ENCODE measurements at places on chromosomes 2 and 18.
A peak's percentile ranks its signal among the peaks of the same experiment; 100 is the strongest.

DNA sequence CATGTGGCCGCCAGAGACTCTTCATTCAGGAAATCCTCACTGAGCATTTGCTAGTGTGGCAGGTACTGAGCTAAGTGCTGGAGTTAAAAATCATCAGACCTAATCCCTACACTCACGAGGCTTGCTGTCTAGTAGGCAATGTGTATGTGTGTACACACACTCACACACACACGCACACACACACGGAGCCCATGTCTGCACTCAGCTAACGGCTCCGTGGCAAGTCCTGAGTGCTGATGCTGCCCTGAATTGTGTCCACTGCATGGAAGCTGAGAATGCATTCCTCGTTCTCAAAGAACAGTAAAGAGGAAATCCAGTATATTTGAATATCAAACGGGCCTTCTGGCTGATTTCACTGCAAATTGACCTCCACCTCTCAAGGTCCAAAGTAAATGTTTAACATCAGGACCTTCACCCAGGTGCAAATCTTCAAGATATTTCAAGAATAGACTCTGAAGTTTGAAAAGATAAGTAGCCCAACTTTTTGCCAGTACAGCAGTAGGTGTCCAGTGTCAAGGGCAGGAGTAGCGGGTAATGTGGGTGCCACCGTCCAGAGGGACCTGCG is 136.1 kb upstream of the TTC39C start:
- no peak for DNase-seq

DNA sequence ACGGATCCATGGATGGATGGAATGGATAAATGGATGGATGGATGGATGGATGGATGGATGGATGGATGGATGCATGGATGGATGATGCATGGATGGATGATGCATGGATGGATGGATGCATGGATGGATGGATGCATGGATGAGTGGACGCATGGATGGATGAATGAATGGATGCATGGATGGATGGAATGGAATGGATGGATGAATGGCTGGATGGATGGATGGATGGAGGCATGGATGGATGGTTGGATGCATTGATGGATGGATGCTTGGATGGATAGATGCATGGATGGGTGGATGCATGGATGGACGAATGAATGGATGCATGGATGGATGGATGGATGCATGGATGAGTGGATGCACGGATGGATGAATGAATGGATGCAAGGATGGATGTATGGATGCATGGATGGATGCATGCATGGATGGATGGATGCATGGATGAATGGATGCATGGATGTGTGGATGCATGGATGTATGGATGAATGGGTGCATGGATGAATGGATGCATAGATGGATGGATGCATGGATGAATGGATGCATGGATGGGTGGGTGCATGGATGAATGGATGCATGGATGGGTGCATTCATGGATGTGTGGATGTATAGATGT is 209.2 kb downstream of the ALPK2 start:
- no peak for DNase-seq

DNA sequence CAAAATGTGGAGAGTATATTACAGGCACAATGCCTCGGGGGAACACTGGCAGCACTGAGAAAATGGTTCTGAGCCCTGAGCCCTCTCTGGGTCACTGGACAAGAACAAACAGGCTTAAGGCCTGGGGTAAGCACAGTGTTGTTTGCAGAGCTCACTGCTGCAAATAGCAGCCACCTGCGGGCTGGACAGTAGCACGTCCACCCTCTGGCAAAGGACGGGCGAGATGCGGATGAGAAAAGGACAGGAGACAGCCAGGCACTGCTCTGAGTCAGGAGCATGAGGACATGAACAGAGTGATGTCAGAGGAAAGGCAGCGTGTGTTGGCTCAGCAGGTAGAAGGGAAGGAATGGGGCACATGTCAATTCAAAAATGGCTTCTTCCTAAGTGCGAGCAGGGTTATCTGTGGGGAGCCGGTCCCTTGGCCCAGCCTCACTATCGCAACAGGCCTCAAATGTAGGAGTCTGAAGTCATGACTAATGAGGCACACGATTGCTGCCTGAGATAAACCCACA is 25.9 kb upstream of the NEB start:
- DNase-seq: no peak

DNA sequence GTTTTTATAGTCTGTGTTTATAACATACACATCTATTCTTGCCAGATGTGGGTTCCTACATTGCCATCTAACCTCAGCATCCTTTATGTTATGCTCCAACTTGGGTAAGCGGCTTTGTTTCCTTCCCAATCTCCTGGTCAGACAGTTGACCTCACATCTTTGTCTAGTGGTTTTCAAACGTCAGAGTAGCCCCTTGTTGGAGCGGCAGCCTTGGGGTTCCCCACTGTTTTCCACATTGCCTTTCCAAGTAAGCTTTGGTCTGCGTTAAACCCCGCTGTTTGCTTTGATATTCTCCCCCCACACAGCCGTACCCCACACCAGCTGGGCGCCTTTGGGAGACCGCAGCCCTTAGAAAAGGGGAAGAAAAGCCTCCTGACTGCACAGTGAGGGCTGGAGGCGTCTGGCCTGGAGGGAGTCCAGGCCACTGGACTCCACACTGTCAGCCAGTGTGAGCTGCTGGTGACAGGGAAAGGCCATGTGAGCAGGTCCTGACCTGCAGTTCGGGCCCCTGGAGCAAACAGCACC is 83.3 kb downstream of the MALT1 start:
- no peak for DNase-seq

GRCh38 chr2:224869601-224870233 is 153.6 kb upstream of the CCDC195 start:
- DNase-seq: no peak

- DNase-seq: no peak
Observed at GRCh38 chr18:9905401-9905922, 8.4 kb upstream of the VAPA start.

GRCh38 chr2:95261602-95262001 is 12.6 kb upstream of the PROM2 start:
- no peak for DNase-seq

GRCh38 chr2:212928681-212929080 is 222.7 kb downstream of the IKZF2 start:
- DNase-seq: no peak

DNA sequence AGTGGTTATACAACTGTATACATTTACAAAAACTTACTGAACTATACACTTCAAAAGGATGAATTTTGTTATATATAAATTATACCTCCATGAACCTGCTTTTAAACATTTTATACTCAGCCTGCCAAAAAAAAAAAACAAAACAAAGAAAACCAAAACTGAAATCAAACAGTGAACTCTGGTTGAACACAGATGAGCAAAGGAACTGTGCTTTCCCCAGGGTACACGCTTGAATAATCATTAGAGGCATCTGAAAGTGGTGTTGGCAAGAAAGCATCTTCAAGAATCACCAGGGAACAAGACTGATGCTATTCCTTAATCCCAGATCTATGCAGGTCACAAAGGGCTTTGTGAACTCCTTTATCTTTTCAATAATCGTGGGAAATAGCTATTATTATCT is 77.0 kb upstream of the LYPD1 start:
- no peak for DNase-seq

DNA sequence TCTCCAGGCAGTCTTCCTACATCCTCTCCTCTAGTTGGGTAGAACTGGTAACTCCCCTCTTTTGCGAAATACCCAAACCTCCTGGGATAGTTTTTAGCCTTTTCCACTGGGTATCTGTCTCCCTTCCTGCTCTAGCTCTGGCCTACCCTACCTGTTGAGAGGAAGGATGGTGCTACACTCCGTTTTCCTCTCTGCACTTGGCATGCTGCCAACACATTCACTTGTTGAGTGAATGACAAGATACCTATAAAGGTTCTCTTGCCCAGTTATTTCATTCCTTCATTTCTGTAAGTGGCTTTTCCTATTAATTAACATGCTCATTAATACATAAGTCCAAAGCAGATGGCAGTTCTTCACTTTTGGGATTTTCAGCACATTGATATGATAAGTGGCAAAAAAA is 293.8 kb downstream of the CNTNAP5 start:
- DNase-seq: no peak

GRCh38 chr2:86274918-86275275 is 62.5 kb downstream of the REEP1 start:
- no peak for DNase-seq

- no peak for DNase-seq
Observed at GRCh38 chr18:76449111-76449453, 46.0 kb downstream of the ZNF516 start.

- no peak for DNase-seq
Observed at GRCh38 chr2:237860273-237860935, 981 bp downstream of the RAMP1 start.

DNA sequence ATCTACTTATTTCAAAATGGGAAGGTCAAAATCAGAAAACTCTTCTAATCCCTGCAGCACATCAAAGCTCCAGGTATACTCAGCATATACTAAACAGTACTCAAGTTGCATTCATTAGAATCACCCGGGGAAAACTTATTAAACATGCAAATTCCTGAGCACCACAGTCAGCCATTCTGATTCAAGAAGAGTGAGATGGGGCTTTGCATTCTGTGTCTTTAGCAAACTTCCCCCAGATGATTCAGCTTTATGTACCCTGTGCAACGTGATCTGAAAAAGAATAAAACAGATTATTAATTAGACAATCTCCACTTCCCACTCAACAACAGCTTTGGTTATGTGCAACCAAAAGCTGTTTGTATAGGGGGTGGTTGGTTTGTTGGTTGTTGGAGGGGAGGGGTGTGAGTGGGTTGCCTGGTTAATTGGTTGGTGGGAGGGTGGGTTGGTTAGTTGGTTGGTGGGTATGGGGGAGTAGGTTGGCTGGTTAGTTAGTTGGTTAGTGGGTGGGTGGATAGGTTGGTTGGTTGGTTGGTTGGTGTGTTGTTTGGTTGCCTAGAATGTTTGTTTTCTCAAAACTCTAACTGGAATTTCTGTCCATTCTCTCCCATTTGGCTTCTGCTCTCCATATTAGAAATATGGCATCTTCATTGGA is 112.5 kb upstream of the AGAP1 start:
- no peak for DNase-seq

DNA sequence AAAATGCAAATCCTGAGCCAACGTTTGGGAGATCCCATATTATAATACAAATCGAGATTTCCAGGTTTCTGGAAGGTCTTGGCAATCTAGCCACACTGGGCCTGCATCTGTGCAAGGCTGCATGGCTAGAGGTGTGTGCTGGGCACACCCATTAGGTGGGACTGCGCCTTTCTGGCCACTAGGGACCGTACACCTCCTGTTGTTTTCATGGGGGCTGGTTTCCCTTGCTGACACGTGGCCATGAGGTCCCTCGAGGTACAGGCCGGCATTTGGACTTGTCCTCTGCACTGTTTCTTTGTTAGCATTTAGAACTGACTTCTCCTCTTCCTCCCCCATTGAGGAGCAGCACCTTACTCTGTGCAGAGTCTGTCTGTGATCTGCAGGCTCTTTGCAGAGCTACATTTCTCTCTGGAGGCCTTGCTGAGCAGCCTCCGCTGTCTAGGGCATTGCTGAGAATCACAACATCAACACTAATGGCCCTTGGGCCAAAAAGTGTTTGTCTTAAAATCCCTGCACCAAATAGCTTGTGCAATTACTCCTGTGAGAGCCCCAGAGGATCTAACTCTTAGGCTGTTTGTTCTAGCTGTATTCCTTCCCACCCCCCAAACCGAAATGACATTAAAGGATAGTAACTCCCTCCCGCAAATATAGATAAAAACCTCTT is 131.2 kb downstream of the NEDD4L start:
- no peak for DNase-seq

GRCh38 chr2:199261239-199261638 is 196.5 kb downstream of the SATB2 start:
- no peak for DNase-seq

DNA sequence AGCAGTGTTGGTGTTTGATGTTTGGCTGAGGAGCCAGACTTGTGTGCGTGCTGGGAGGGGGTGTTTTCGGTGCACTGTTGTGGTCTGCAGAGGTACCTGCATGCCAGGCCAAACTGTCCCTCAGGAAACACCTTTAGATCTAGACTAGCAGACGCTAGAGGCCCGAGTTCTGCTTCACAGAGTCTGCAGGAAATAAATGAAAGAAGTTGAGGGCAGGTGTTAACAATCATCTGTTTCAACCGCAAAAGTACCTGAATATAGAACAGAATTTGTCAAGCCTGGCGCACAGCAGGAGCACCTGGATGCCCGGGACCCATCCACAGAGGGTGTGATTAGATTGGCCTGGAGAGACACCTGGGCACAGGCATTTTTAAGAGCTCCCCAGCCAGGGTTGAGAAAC is 40.5 kb upstream of the REL start:
- peak; percentile 11 for DNase-seq

DNA sequence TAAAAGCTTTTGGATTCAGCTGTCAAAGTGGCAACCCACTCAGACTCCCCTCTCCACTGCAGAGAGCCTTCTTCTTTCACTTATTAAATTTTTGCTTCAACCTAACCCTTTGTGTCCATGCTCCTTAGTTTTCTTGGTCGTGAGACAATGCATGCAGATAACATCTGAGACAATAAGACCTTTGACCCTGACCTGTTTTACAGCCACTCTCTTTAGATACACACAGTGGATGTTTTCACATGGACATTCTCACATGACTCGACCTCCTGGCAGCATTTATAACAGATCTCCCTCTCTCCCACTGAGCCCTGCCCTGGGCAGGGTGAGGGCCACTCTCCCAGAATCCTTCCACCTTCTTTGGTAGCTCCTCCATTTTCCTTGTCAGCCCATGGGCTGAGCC is 30.4 kb upstream of the IL36G start:
- no peak for DNase-seq

- no peak for DNase-seq
Observed at GRCh38 chr2:72220170-72220569, 72.5 kb upstream of the CYP26B1 start.

GRCh38 chr2:25358836-25359235 is 17.1 kb upstream of the DNMT3A start:
- DNase-seq: no peak

GRCh38 chr2:241035818-241036396 is 37.5 kb downstream of the SNED1 start:
- no peak for DNase-seq

DNA sequence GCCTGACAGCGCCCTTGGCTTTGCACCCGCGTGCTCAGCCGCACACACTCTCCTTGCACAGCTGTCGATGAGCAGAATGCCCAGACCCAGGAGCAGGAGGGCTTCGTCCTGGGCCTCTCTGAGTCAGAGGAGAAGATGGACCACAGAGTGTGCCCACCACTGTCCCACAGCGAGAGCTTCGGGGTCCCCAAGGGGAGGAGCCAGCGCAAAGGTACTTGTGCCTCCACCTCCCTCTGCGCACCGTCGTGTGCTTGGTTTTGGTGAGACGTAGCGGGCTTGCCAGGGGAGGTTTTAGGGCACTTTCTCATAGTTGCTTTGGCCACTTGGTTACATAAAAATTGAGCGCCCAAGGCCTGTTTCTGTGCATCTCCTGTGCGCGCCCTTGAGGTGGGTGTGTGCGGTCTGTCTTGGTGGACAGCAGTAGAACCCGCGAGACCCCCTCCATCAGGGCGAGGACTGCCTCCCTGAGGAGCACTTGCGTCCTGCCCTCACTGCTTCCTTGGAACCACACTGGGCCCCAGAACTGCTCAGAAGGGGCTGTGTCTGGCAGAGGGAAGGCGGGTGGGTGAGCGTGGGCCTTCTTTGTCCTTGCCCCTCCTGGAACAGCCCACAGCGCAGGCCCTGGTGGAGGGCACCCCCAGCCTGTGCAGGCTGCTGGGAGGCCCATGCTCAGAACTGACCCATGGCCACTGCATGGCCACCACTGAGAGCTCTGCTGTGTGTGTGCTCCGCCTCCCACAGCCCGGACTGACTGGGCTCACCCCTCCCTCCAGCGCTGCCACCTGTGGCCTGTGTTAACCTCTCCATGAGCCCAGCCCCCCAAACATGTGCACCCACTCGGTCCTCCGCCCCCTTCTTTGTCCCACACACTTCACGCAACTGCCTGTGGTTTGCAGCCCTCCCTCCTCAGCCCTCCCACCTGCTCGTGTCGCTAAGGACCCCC is 95.9 kb downstream of the DGKD start:
- DNase-seq: no peak
